ENCODE measurements at places on chromosomes 7 and 10. TPM values are rescaled to one million over a fixed set of nuclear protein-coding genes. Genes with fewer than 3 reads are reported as not detected.

CTNNA3 gene
- total RNA-seq: not detected

TMEM130 gene
- total RNA-seq: not detected

OR2A7 gene
- 4.5 TPM for total RNA-seq

MALRD1 gene
- not detected for total RNA-seq

DDC gene
- total RNA-seq: not detected

RNLS gene
- total RNA-seq: 3.6 TPM

ZEB1 gene
- 65.5 TPM for total RNA-seq

OR2A12 gene
- total RNA-seq: not detected

MRLN gene
- not detected for total RNA-seq

AMPH gene
- total RNA-seq: not detected

GDF2 gene
- total RNA-seq: not detected

FLNC gene
- total RNA-seq: 0.19 TPM

STEAP2 gene
- total RNA-seq: 0.05 TPM

THSD7A gene
- not detected for total RNA-seq

KLLN gene
- 0.51 TPM for total RNA-seq

ANKRD7 gene
- not detected for total RNA-seq

WDR86 gene
- total RNA-seq: 1.6 TPM

GBX1 gene
- not detected for total RNA-seq

IDI2 gene
- total RNA-seq: not detected

FUOM gene
- total RNA-seq: 14.5 TPM

SYT15 gene
- total RNA-seq: 1.5 TPM

GIMAP5 gene
- total RNA-seq: 58.1 TPM

HABP2 gene
- not detected for total RNA-seq

HOXA4 gene
- total RNA-seq: not detected

FFAR4 gene
- total RNA-seq: not detected

LIPF gene
- not detected for total RNA-seq

LRRC27 gene
- total RNA-seq: 7.1 TPM

PRLHR gene
- not detected for total RNA-seq

RBM48 gene
- 16.0 TPM for total RNA-seq

ANK3 gene
- total RNA-seq: 72.9 TPM
